ENCODE measurements at places on chromosomes 5 and 9.
A peak's percentile ranks its signal among the peaks of the same experiment; 100 is the strongest.

DNA sequence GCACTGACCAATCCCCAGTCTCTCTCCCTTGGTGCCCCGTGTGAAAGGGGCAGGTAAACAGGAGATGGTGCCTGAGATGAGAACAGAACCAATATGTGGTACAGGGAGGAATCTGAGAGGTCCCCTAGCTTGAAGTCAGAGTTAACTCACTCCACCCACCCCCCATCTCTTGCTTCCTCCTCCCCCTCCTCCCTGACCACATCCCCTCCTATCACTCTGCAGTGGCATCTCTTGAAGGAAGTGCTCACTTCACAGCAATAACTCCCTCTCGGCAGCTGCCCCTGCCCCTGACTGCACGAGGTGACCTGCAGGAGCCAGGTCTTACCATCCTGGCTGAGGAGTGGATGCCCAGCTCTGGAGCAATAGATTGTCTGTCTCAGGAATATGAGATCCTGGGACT, 224.0 kb downstream of the GAS1 start:
- DNase-seq: no peak

- no peak for DNase-seq
Observed at GRCh38 chr9:127223266-127223665, 41.3 kb upstream of the GARNL3 start.

- DNase-seq: no peak
Observed at GRCh38 chr5:176387384-176387925, 943 bp downstream of the NOP16 start.

GRCh38 chr9:132250324-132251262, 88.7 kb downstream of the NTNG2 start:
- DNase-seq: no peak

DNA sequence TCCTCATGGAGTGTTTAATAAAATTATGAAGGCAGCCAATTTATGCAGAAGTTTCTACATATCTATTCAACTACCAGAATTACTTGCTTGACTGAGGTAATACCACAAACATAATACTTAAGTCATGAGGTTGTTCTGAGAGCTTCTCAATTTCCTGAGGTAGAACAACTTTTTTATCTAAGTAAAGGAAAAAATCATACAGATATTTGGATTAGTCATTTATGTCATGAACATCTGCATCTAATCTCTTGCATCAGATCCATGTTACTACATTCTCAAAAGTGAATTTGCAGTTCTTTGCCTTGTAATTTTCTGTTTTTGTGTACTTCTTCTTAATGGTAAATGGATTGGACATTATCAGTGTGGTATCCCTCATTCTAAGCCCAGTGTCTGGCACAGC, 60.4 kb upstream of the RGMB start:
- DNase-seq: no peak

GRCh38 chr9:90137801-90138200, 504.8 kb downstream of the DIRAS2 start:
- no peak for DNase-seq

DNA sequence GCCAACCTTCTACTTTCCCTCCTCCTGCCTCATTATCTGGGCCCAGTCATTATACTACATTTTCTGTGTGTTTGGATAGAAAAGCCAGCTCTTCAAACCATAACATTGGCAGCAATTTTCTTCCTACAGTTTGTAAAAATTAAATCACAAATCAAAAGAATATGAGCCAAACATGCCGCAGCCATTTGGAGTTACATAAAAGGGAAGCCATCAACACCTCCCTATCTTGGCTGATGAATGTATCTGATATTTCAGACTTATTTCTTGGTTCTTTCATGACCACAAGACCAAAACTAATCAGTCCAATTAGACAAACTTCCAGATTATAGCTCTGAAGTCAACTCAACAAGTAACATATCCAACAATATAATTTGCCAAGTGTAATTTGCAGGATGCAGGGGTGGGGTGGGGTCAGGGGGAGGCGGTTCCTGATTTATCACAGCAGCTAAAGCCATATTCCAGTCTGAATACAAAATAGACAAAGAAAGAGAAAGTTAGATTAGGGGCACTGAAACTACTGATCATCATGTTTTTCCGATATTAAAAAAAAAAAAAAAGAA, 89.4 kb upstream of the CNTLN start:
- DNase-seq: no peak

GRCh38 chr5:60959156-60959555, 14.2 kb downstream of the NDUFAF2 start:
- peak; percentile 21 for DNase-seq

- peak; percentile 78 for DNase-seq
Observed at GRCh38 chr9:109143881-109144562, 23.0 kb downstream of the FRRS1L start.

DNA sequence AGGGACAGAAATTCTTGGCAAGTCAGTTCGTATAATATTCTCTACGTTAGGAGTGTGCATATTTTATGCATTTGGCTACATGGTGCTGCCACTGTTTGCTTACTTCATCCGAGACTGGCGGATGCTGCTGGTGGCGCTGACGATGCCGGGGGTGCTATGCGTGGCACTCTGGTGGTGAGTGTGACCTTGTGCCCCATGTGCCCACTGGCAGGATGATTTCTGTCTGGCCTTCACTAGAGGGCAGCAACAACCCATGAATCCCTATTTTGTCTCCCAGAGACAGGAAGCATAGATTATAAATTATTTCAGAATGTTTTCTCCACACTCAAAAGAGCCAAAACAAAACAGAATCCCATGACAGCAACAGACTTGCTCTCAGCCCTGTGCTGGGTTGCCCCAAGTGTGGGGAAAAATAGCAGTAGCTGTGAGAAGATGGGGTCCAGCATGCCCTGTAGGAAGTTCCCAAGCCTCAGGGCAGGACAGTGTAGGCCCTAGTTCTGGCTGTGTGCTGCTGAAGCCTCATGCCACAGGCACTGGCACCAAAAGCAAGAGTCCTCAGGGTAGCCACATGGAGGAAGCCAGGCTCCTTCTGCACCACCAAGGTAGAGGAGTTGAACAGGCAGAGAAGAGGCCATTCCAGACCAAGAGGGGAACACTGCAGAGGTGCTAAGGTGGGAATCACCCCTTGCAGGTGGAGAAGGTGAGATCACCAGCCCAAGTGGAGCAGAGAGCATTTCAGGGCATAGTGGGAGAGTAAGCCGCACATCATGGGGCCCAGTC, 16.0 kb downstream of the SLC22A5 start:
- peak; percentile 70 for DNase-seq

DNA sequence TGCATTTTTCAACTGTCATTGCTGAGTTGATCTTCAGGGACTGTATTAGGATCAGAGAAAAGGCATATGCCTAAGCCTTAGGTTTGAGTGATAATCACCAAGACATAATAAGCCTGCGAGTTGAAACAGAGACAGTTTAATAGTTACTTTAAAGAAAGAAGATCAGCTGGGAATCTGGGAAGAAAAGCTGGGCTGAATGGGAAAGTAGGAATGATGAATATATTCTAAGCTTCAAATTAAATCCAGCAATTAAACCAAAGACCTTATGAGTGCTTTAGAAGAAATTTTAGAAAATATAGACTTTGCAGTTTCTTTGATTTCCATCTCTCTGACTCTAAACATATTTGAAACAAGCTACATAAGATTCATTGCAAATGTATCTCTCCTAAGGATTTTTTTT, 222.3 kb downstream of the ENC1 start:
- no peak for DNase-seq

DNA sequence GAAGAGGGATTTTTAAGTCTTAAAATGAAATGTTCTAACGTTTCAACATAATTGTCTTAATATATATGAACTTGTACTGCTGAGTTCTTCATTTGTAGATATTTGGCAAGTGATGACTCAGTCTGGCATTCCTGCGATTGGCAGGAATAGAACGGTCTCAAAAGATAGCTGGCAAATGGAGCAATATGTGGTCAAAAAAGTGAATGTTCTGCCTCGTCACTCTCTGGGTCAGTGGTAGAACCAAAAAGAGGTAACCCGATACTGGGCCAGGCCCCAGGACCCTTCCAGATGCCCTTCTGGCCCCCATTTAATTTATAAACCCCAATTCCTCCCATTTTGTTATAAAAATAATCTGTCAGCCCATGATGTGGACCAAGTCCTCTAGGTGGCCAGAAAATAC, 39.2 kb downstream of the ZNF366 start:
- peak; percentile 87 for DNase-seq

GRCh38 chr9:138050472-138051330, 173.1 kb downstream of the CACNA1B start:
- no peak for DNase-seq

DNA sequence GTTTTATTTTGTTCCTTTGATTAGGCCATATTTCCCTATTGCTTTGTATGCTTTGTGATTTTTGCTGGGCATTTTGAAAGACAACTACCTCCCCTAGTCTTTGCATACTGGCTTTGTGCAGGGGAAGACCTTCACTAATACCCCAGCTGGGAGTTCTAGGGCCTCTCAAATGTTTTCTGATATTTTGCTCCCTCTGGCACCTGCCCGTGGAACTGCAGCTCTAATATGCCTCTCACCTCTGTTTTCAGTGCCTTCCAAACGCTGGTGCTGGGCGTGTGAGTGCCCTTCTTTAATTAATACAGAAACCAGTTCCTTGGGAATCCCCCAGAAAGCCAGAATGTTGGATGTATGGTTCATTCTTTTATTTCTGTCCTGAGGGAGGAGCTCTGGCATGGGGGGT, 204.5 kb downstream of the COMMD10 start:
- no peak for DNase-seq

GRCh38 chr9:119500072-119500771, 131.0 kb upstream of the BRINP1 start:
- DNase-seq: no peak

DNA sequence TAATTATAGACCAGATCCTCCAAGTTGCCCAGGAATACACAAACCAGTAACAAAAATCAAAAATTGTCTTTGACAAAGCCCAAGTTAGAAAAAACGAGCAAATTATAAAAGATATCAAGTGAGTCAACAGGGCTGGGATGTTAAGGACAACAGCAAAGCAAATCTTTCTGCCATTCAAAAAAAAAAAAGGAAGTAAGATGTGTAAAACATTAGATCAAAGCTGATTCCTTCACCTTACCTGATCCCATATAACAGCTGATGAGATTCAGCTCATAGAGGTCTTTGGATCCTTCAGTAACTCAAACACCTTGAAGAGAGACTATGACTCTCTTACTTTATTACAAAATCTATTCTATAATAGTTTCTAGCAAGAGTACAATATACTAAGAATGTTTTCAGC, 100.9 kb downstream of the STRBP start:
- DNase-seq: no peak
